ENCODE measurements at places on chromosomes 4 and X. TPM values are rescaled to one million over a fixed set of nuclear protein-coding genes. Genes with fewer than 3 reads are reported as not detected.

Gene USP17L19
- not detected for total RNA-seq

Gene MMRN1
- 3.8 TPM for total RNA-seq

Gene STATH
- not detected for total RNA-seq

Gene PAGE2B
- total RNA-seq, result not detected

Gene AFF2
- 0.56 TPM for total RNA-seq

Gene PPP3CA
- 52.7 TPM for total RNA-seq

Gene LINC00632
- 5.2 TPM for total RNA-seq

Gene PF4V1
- 10.2 TPM for total RNA-seq

Gene SSX4
- not detected for total RNA-seq

Gene SPATA4
- 0.28 TPM for total RNA-seq

Gene WNK3
- 1.1 TPM for total RNA-seq

Gene HSFX1
- 0.85 TPM for total RNA-seq

Gene FGD1
- total RNA-seq, result 4.6 TPM

Gene TAF7L
- 0.38 TPM for total RNA-seq

Gene NEUROG2
- total RNA-seq, result not detected

Gene FRG2
- total RNA-seq, result not detected

Gene ODAM
- total RNA-seq, result not detected

Gene SGMS2
- 221 TPM for total RNA-seq

Gene CXCL1
- total RNA-seq, result 80.9 TPM

Gene TMPRSS11D
- not detected for total RNA-seq

Gene KLHL4
- 4.4 TPM for total RNA-seq

Gene NDNF
- 0.56 TPM for total RNA-seq

Gene FREM3
- total RNA-seq, result under 0.01 TPM

Gene ADH7
- not detected for total RNA-seq

Gene HERC6
- total RNA-seq, result 6.3 TPM

Gene IL9R
- 0.19 TPM for total RNA-seq

Gene FUNDC1
- total RNA-seq, result 13.2 TPM

Gene FAM50A
- 92.2 TPM for total RNA-seq

Gene SLC25A14
- 13.8 TPM for total RNA-seq

Gene FOXP3
- not detected for total RNA-seq

Gene PPP4R3C
- not detected for total RNA-seq

Gene ADGRG4
- not detected for total RNA-seq

Gene TLR7
- total RNA-seq, result not detected

Gene SASH3
- not detected for total RNA-seq

Gene CEP135
- total RNA-seq, result 9.2 TPM

Gene BST1
- 39.5 TPM for total RNA-seq

Gene ATP11C
- 51.3 TPM for total RNA-seq

Gene JAKMIP1
- not detected for total RNA-seq

Gene MAGEC3
- not detected for total RNA-seq

Gene RPL39
- total RNA-seq, result 10,791 TPM

Gene RAB40AL
- not detected for total RNA-seq

Gene ZNF718
- 4.5 TPM for total RNA-seq

Gene GPRASP1
- total RNA-seq, result 7.3 TPM

Gene PNMA3
- total RNA-seq, result 0.28 TPM

Gene OFD1
- 13.2 TPM for total RNA-seq

Gene MAGEC1
- not detected for total RNA-seq

Gene SERPINA7
- not detected for total RNA-seq

Gene TMSB4X
- total RNA-seq, result 9,433 TPM
